T-helper 1 cell (primary cell): ENCODE measurements at places on chromosomes 5 and 9.

GRCh38 chr9:20012232-20012631 lies 223.4 kb upstream of the SLC24A2 start:
- no peak for DNase-seq

- no peak for DNase-seq
Observed at GRCh38 chr5:149611326-149611725, 30.0 kb downstream of the ARHGEF37 start.

DNA sequence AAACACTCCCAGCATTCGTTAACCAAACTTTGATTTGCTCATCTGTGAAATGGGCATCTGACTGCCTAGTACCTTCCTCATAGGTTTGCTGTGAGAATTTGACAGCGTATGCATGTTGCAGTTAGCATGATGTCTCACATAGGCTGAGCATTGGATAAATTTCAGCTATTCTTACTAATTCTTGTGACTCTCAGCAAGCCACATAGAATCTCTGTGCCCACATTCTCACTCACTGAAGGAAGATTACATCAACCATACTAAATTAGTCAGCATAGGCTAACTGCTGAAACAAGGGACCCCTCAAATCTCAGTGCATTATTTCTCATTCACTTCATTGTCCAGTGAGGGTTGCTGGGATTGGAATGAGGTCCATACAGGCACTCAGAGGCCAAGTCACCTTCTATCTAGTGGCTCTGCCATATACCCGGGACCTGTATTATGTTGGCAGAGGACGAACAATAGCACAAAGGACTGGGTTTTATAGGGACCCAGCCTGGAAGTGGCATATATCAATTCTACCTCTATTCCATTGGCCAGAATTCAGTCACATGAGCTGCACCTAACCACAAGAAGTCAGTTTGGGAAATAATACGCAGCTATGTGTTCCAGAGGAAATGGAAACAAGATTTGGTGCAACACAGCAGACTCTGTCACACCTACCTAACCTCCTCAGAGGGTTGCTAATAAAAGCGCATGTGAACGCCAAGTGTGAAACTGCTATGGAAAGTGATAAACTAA lies 4.2 kb upstream of the PTGER4 start:
- no peak for DNase-seq

DNA sequence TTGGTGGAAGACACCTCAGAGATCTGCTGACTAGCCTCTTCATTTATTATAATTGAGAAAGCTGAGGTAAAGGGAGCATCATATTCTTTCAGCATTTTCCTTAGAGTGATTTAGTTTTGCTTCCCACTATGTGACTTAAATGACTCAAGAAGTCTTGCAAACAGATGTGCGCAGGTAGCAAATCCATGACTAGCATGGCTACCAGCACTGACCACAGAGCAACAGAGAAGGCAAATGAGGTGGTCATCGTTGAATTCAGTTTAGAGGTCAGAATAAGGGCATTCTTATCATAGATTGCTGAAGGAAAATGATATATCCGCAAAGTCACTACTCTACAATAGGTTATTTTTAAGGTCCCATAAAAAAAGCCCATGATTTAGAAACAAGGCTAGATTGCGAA lies 162.2 kb downstream of the PIK3R1 start:
- DNase-seq: no peak

DNA sequence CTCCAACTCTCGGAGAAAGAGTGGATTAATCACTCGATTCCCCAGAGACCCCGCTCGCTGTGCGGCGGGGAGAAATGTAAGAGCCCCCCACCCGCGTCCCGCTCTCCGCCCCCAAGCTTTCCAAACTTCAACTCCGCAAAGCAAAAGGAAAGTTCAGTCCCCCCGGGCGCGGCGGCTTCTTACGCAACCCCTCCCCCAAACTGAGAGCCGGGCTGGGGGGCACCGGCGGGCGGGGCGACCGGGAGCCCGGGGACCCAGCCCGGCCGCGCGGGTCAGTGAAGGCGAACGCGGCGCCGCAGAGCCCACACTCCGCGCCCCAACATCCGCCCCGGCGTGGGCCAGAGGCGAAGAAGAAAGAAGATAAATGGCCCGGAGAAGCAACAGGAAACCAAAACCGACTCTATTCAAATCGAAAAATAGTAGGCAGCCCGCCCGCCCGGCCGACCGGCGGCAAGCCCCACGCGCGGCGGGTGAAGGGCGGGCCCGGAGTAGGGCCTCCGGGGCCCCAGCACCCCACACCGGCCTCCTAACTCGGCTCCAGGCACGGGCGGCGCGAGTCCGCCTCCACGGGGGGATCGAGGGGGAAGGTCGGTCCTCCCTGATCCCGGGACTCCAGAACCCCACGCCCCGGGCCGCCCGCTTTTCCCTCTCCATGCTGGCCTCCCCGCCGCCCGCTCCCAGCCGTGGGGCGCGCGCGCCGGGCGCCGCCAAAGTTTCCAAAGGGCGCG lies 720 bp downstream of the NOTCH1 start:
- peak; percentile 60 for DNase-seq

GRCh38 chr5:74123929-74124328 lies 497.9 kb downstream of the ARHGEF28 start:
- no peak for DNase-seq

DNA sequence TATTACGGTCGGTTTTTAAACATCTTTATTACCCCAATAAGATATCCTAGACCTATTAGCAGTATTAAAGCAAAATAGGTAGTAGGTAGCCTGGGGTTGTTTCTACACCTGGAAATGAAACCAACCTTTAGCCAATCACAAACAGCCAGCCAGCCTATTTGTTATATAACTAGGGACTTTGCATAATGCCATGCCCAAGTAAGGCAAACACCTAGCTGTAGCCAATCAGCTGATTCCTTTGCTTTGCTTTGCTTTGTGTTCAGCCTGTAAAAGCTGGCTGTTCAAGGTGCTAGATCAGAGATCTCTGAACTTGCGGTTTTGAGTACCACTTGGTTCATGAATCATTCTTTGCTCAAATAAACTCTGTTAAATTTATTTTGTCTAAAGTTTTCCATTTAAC lies 46.5 kb upstream of the SETD9 start:
- DNase-seq: no peak

- DNase-seq: no peak
Observed at GRCh38 chr5:54445691-54446378, 9.7 kb upstream of the HSPB3 start.
